GM04503 (cell line): ENCODE measurements at places on chromosomes 1 and 21.
A peak's percentile ranks its signal among the peaks of the same experiment; 100 is the strongest.

GRCh38 chr1:14265495-14265894, 333.0 kb upstream of the KAZN start:
- DNase-seq, result no peak

DNA sequence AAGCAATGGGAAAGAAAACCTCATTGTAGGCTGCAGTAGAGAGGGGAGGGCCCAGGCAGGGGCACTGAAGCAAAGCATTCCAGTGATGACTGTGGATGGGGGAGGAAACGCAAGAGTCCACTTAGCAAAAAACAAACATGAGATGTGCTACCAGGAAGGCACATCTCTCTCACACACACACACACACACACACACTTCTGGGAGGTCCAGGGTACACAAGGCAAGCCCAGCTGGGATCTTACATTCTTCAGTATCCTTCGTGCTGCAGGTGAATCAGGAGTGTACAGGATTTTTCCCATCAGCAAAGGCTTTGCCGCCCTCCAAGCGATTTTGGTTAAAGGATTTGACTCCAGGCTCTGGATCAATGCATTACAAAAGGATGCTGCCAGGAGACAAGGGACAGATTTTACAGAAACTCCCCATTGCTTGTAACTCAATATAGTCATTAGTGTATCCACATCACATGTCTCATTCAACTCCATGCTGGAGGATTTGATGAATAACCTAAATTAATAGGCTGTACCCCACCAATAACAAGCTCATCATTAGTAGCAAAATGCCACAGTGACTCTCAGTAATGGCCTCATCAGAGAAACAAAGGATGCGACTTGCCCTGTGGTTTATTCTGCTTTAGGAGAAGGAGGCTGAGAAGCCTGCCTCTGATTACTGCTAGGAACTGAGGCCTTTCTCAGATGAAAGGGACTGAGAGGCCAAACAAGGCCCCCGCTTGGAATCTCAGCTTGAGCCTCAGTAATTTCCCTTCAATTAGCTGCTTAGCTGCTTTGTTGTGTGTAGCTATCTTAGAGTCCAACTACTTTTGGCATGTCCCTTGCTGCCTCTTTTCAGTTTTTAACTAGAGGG, 41.6 kb downstream of the ABCA4 start:
- DNase-seq, result no peak

GRCh38 chr1:115280064-115280463, 58.0 kb downstream of the NGF start:
- DNase-seq, result peak; percentile 71

- DNase-seq, result no peak
Observed at GRCh38 chr1:26148887-26149286, 10.0 kb upstream of the FAM110D start.

DNA sequence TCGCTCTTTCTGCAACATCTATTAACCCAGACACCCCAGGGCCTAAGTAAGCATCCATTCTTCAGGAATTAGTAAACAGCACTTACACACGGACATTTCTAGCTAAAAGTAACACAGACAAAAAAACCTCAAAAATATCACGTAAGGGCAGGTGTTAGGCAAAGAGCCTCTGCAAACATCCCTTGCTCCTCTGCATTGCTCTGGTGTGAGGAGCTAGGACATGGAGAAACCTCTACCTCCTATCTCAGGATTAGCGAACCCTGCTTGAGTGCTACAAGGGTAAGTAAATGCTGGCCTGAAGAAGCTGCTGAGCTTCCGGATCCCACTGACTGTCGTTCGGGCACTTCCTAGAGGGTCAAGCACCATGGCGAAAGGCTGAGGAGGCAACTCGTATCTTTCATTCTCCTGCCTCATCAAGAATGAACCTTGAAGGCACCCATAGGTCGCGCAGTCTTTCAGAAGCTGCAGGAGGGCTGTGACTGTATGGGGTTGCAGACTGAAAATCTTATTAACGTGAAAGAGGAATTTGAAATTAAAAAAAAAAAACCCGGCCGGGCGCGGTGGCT, 2.1 kb downstream of the PTGER3 start:
- no peak for DNase-seq

GRCh38 chr21:38639571-38640354, 141.5 kb upstream of the ERG start:
- no peak for DNase-seq

DNA sequence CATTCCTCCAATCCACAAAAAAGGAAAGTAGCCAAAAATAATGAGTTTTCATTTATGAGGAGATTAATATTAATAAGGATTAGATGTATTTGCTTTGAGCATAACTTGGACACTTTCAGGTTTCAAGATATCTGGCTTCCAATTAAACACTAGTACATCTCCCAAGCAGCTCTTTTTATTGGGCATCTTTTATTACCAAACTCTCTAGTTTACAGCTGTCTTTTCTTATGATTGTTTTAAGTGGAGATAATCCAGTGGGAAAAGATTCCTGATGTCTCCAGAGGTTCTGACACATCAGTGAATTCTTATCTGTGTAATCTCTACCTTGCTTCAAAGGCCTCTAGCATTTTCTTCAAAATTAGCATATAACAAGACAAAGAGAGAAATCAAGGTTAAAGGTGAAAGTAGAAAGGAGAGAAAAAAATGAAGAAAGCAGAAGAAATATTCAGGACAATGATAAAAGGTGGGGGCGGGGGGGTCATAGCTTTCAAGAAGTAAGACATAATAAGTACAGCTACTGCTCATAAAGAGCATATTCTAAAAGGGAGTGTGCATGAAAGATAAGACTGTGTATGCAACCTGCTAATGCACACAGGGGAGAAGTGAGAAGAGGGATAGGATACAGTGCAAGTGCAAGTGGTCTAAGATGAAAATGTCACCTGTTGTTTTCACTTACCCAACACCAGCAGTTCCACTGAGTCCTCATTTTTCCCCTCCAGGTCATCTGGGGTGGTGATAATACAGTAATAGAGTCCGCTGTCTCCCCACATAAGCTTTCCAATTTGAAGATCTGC, 19.1 kb downstream of the ILDR2 start:
- DNase-seq, result no peak

- no peak for DNase-seq
Observed at GRCh38 chr1:107434361-107434693, 293.5 kb downstream of the NTNG1 start.

- DNase-seq, result no peak
Observed at GRCh38 chr1:44999232-44999631, 11.9 kb downstream of the HECTD3 start.

DNA sequence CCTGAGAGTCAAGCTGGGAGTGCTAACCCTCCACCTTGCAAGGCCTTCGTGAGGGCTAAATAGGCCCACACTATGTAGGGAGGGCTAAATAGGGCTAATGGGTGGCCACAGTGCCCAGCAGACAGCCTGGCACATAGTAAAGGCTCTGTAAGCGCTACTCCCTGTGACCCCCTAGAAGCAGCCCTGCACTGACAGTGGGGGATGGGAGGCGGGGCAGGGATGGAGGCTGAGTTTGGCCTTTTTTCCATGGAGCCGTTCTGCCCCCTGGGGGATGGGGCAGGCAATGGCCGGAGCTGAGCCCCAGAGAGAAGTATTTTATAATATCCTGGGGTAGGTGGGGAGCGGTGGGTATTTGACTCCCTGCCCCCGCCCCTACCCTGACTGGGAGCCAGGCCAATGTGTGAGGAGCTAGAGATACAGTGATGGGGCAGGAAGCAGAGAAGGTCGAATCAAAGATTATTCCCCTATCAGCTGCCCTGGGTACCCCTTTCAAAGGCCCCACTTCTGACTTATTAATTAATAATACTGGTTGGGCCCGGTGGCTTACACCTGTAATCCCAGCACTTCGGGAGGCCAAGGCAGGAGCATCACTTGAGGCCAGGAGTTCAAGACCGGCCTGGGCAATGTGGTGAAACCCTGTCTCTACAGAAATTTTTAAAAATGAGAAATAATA, 42.3 kb downstream of the LACTBL1 start:
- no peak for DNase-seq

- DNase-seq, result no peak
Observed at GRCh38 chr1:2229911-2230731, 2.0 kb downstream of the SKI start.

- no peak for DNase-seq
Observed at GRCh38 chr1:97337250-97338030, 583.4 kb downstream of the DPYD start.

- DNase-seq, result no peak
Observed at GRCh38 chr1:6619045-6619444, 5.5 kb downstream of the PHF13 start.

- no peak for DNase-seq
Observed at GRCh38 chr1:181514298-181515290, 31.3 kb downstream of the CACNA1E start.

- no peak for DNase-seq
Observed at GRCh38 chr1:171251042-171251951, 3.0 kb downstream of the FMO1 start.

DNA sequence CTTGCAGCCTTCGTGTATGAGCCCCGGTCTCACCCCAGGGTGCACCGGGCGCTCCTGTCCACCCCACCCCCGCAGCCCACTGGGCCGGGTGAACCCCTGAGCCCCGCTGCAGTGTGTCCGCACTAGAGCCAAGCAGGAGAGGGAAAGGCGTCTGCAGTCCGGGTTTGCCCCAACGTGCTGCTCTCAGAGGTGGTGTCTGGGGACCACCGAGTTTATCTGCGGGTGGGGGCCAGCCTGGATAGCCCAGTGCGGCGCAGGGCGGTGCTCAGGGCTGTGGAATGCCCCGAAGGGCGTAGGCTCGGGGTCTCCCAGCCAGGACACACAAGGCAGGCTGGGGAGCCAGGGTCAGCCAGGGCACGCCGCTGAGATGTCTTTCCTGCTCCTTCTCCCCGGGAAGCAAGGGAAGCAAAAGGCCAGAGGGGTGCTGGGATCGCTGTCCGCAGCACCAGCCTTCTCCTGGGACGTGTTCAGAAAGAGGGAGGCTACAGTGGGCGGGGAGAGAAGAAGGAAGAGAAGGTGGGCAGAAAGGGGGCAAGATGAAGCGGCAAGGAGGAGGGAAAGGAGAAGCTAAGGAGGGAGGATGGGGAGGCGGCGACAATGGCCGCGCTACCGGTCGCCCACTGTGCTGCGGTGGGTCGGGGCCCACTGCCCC, 56.6 kb downstream of the MAB21L3 start:
- no peak for DNase-seq

GRCh38 chr1:19811206-19811851, 3.8 kb downstream of the RNF186 start:
- no peak for DNase-seq

DNA sequence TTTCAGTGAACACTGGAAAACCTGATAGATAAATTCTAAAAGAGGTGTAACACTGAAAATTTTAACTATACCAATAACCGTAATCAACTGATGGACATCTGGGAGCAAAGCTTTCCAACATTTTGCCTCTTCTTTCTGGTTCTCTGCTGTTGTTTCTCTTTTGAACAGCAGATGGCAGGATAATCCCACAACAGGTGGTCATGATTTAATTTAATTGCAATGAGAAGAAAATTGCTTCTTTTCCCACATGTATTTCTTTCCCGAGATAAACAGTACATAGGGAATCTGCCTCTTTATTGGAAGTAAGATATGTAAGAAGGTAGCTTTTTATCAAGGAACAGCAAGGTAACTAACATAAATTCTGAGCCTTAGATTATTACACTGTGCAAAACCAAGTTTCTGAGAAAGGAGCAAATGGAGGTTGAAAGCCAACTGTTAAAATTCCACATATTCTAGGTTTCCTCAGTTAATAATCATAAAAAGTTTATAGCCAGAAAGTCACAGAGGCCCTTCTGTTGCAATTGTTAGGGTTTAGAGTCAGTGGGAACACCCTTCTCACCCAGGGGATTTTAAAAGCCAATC, 72.9 kb downstream of the RPS6KA1 start:
- no peak for DNase-seq

DNA sequence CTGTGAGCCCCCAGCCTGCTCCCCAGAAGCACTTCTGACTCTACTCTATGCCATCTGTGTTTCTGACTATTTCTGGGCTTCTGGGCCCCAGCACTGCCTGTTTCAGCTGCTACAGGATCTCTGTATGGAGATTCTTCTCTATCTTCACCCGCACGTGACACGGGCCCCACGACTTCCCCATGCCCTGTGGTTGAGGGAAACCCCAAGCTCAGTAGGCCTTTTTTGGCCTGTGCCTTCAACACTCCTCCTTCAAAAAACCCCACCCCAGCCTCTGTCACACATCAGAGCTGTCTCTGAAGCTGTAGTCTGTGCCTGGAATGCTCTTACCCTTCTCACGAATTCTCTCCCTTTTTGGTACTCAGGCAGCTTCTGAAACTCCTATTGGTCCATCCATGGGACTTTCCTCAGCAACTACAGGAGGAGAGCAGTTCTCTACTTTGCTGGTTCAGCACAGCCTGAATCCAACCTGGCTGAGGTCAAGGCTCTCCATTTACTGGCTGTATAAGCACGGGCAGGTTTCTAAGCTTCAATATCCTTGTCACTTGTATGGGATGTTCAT, 2.0 kb upstream of the NID1 start:
- no peak for DNase-seq

GRCh38 chr1:42017259-42017658, 98.5 kb upstream of the HIVEP3 start:
- no peak for DNase-seq

DNA sequence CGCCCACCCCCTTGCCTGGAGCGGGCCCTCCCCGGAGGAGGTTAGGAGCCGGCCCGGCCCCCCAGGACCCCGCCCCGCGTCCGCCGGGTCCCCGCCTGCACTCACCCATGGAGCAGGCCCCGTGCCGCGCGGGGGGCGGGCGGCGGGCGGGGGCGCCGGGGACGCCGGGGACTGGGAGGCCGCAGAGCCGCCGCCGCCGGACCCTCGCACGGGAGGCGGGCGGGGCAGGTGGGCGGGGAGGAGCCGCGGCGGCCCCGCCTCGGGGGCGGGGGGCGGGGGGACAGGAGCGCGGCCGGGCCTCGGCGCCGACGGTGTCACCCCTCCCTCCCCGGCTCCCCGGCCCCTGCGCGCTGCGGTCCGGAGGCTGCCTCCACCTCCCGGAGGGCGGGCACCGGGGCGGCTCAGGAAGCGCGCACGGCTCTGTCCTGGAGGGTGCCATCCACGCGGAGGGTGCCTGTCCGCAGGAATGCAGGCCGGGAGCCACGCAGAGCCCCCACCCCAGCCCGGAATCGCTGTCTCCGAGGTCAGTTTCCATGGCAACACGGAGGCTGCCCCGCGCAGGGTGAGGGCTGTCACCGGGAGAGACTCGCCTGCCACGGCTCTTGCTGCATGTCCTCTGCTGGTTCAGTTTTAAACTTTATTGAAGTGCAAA, 5.9 kb upstream of the PLEKHG5 start:
- DNase-seq, result no peak

GRCh38 chr21:37186983-37187382, 80.2 kb downstream of the VPS26C start:
- DNase-seq, result no peak

GRCh38 chr1:21909787-21910503, 27.2 kb downstream of the HSPG2 start:
- DNase-seq, result no peak

DNA sequence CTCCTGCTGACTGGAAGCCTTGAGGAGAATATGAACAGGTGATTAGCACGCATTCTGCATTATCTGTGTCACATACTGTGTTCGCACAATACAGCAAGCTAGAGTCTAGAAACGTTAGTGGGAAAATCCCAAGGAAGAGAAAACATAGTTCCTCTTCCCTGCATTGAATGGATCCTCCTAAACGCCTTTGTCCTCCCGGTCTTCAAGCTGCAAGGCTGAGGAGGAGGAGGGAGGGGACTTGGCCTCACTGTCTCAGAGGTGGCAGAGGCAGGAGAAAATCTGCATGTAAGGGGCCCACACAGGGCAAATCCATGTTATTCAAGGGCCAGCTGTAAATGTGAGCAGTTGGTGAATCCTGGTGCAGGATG, 34.4 kb downstream of the WNT9A start:
- DNase-seq, result no peak

GRCh38 chr1:107877092-107877491, 87.9 kb downstream of the VAV3 start:
- peak; percentile 62 for DNase-seq
